ENCODE measurements at places on chromosomes 5 and 9.

DNA sequence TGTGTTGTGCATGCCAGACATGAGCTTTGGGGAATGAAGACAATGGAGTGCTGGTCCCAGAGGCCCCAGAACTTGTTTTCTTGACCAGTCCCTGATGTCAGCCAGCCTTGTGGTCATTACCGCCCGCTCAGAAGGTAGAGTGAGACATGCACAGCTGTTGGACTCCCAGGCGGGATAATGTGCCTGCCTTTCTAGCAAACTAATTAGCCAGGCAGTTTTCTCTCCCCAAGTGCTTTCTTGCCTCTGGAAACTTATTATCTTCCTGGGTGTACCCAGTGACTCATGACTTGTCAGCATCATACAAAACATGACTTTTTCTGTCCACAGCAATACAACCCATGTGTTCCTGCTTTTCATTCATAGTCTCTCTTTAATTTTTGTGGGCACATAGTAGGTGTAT, 131.1 kb downstream of the RMI1 start:
- DNase-seq = no peak

GRCh38 chr5:32022638-32023037, 151.5 kb downstream of the GOLPH3 start:
- no peak for DNase-seq

DNA sequence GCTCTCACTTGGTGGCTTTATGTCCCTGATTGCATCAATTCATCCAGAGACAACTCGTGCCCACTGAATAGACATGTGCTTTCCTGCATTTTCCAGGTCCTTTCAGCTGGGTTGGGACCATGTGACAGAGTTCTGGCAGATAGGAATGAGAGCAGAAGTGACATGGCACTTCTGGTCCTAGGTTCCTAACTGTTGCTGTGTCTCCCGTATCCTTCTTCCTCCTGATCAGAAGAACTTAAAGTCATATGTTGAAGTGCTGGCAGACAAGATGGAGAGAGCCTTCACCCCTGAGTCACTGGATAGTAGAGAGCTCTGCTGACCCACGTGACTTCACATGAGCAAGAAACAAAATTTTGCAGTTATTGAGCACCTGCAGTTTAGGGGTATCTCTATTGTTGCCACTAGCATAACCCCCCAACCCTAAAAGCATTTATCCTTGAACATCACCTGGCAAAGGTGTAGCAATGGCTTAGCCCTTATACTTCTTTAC, 80.0 kb downstream of the NREP start:
- no peak for DNase-seq

DNA sequence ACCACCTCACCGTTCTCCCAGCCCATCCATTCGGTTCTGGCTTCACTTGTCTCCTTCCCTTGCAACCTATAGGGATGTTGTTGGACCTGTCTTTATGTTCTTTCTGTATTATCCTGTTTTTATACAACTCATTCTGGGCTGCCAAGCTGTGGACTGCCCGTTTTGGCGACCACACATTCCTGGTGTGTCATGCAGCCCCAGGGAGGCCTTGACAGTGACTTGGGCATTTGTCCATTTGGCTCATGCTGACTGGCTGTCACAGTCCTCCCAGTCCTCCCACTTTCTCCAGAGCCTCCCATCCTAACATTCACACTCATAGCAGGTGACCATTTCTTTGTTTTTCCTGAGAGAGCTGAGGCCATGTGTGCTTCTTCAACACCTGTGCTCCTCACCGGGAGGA, 136.4 kb downstream of the SLF1 start:
- no peak for DNase-seq

GRCh38 chr9:112051812-112052211, 123.3 kb downstream of the SUSD1 start:
- no peak for DNase-seq

- no peak for DNase-seq
These were observed 28.8 kb downstream of the ASS1 start for GRCh38 chr9:130473566-130473965.

- DNase-seq = no peak
These were observed 4.1 kb upstream of the SEMA5A start for GRCh38 chr5:9549941-9550340.

- DNase-seq = no peak
These were observed 411.1 kb upstream of the MPDZ start for GRCh38 chr9:13690595-13690994.

GRCh38 chr9:113674436-113674835, 201.7 kb upstream of the ZNF618 start:
- DNase-seq = no peak

- DNase-seq = no peak
These were observed at the start of gene PCDHGB1 for GRCh38 chr5:141349917-141350619. TSS of gene PCDHGB1 (plus strand) at chr5:141350099. CDS start at chr5:141350261, 162 bp downstream.

- no peak for DNase-seq
These were observed at the start of gene FAM163B for GRCh38 chr9:133609311-133610098. TSS of gene FAM163B (minus strand) at chr9:133609389. CDS start at chr9:133580223, 29,166 bp downstream.

DNA sequence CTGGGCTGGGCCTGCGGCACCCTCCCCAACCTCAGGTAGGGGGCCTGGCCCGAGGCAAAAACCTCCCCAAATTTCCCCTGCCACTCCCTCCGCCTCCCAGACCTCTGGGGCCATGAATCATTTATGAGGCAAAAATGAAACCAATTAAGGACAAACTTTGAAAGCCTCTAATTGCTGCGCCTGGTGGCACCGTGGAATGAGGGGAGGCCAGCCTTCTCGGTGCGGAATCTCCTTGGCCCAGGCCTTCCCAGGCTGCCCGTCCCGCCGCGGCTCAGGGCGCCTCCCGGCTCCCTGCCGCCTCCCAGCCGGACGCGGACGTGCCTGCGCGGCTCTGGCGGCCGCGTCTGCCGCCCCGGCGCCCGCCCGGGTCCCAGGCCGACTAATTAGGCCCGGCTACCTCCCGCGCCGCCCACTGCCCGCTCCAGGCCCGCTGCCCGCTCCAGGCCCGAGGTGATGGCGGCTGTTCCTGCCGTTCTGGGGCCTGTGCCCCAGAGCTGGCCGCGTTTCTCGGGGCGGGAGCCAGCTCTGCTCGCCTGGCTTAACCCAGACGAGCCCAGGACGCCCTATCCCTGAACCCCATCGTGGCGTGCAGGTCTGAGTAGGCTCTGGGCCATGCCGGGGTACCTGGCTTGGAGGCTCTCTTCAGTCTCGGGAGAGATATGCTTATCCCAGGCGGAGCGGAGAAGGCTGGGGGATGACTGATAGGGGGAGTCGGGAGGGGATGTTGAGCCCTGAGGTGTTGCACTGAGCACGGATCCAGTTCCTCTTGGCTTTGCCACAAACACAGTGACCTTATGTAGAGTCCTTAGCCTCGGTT, 20.1 kb downstream of the CXXC5 start:
- DNase-seq = peak; percentile 51

GRCh38 chr9:1414711-1415131, 364.6 kb downstream of the DMRT2 start:
- no peak for DNase-seq

- DNase-seq = no peak
These were observed 74.8 kb downstream of the GALNT10 start for GRCh38 chr5:154265197-154265773.

GRCh38 chr5:110884005-110884404, 145.2 kb downstream of the SLC25A46 start:
- no peak for DNase-seq

DNA sequence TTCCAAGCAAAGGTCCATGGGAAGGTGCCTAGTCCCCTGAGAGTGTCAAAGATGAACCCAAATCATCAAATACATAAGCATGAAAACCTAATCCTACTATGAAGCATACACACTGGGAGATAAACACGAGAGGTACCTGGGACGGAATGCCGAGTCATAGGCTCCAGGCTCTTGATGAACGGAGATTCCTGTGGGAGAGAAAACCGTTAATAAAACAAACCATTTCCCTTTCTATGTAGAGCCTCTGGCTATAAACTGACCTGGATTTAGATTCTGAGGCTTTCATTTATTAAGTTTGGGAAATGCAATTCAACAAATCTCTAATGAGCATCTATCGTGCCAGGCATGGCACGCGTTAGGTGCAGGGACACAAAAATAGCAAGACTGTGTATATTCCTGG, 206.4 kb upstream of the IL12B start:
- DNase-seq = no peak

- DNase-seq = no peak
These were observed 22.1 kb downstream of the HMGXB3 start for GRCh38 chr5:150022681-150023080.

GRCh38 chr5:45507178-45507577, 189.0 kb downstream of the HCN1 start:
- DNase-seq = no peak

DNA sequence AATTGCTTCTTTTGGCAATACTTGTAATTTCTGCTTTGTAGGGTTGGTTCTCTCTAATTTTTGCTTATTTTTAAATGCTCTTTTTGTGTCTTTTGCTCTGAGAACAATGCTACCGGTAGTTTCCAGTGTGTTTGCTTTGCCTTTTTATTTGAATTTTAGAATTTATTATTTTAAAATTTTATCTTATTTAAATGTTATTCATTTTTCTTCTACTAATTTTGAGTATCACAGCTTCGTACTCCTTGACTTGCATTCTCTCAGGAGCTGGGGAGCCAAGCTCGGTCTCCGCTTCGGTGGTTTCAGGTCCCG, 45.9 kb downstream of the ANXA2R start:
- no peak for DNase-seq

GRCh38 chr9:4009006-4009511, 290.8 kb downstream of the GLIS3 start:
- no peak for DNase-seq

- DNase-seq = no peak
These were observed 408.5 kb downstream of the KIAA0825 start for GRCh38 chr5:94209774-94210355.

DNA sequence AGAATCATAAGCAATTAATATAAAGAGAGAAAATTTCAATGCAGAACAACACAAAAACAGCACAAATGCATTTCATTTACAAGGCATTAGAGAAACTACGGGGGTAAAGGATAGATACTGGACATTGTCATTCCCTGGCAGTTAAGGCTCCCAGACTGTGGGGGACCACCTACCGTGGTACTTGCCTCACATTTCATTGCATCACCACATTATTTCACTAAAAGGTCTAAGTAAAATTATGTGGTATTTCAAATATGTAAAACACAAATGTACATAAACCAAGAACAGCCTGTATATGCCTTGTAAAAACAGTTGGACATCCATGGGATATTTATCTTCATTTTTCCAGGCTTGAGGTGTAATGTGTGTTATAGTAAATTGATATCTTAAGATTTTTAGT, 571.2 kb upstream of the ZNF462 start:
- no peak for DNase-seq
